Bronchial smooth muscle cell (primary cell): ENCODE measurements at places on chromosomes 1 and 21. TPM values are rescaled to one million over a fixed set of nuclear protein-coding genes. Genes with fewer than 3 reads are reported as not detected.

LORICRIN gene
- not detected in 2 replicates for total RNA-seq

PRAMEF9 gene
- total RNA-seq = not detected in 2 replicates

COL16A1 gene
- total RNA-seq = 85.6 and 115 TPM in 2 replicates

C1orf52 gene
- total RNA-seq = 8.8 and 9.5 TPM in 2 replicates

RNU1-4 gene
- total RNA-seq = 2,114 and 10,807 TPM in 2 replicates

UTS2 gene
- 0.95 TPM in 1 of 2 replicates, not detected in the other for total RNA-seq

IARS2 gene
- total RNA-seq = 55.3 and 103 TPM in 2 replicates

OVAAL gene
- not detected in 2 replicates for total RNA-seq

ZZZ3 gene
- 61.7 and 61.9 TPM in 2 replicates for total RNA-seq

VCAM1 gene
- total RNA-seq = 20.8 and 21.8 TPM in 2 replicates

PKN2 gene
- 13.8 and 18.0 TPM in 2 replicates for total RNA-seq

BGLAP gene
- total RNA-seq = 0.16 and 0.26 TPM in 2 replicates

PIAS3 gene
- 4.9 and 6.5 TPM in 2 replicates for total RNA-seq

BACE2 gene
- 15.4 and 24.3 TPM in 2 replicates for total RNA-seq

LYPLA2 gene
- total RNA-seq = 21.0 and 26.5 TPM in 2 replicates

VWA1 gene
- total RNA-seq = 3.4 and 3.9 TPM in 2 replicates

AADACL4 gene
- total RNA-seq = 0.09 TPM in 1 of 2 replicates, not detected in the other

FAM167B gene
- 0.34 and 0.47 TPM in 2 replicates for total RNA-seq

PGLYRP3 gene
- total RNA-seq = not detected in 2 replicates

GJC2 gene
- total RNA-seq = 4.7 and 10.1 TPM in 2 replicates

ZMYND12 gene
- 1.4 and 2.2 TPM in 2 replicates for total RNA-seq

OR10X1 gene
- not detected in 2 replicates for total RNA-seq

CASZ1 gene
- total RNA-seq = under 0.01 TPM in 1 of 2 replicates, not detected in the other

C8A gene
- total RNA-seq = not detected in 2 replicates

CYP4B1 gene
- total RNA-seq = not detected in 2 replicates

FMO5 gene
- total RNA-seq = 1.9 and 2.9 TPM in 2 replicates

KLHDC9 gene
- 2.0 and 2.3 TPM in 2 replicates for total RNA-seq

FCRL1 gene
- not detected in 2 replicates for total RNA-seq

RGS13 gene
- total RNA-seq = under 0.01 TPM in 1 of 2 replicates, not detected in the other

POGK gene
- total RNA-seq = 13.6 and 14.1 TPM in 2 replicates

NAV1 gene
- 11.2 and 14.3 TPM in 2 replicates for total RNA-seq

SPATA45 gene
- total RNA-seq = not detected in 2 replicates

AMIGO1 gene
- total RNA-seq = 1.3 and 1.9 TPM in 2 replicates

TNFRSF18 gene
- 0.34 and 0.79 TPM in 2 replicates for total RNA-seq

CLEC20A gene
- total RNA-seq = not detected in 2 replicates

GJB4 gene
- total RNA-seq = not detected in 2 replicates

RYR2 gene
- not detected in 2 replicates for total RNA-seq

FAM163A gene
- not detected in 2 replicates for total RNA-seq

CHIT1 gene
- total RNA-seq = not detected in 2 replicates

LCE3D gene
- total RNA-seq = not detected in 2 replicates

ELF3 gene
- total RNA-seq = under 0.01 and 0.17 TPM in 2 replicates

CFHR3 gene
- not detected in 2 replicates for total RNA-seq

PRELP gene
- under 0.01 and 1.1 TPM in 2 replicates for total RNA-seq

RPE65 gene
- total RNA-seq = not detected in 2 replicates

NRIP1 gene
- total RNA-seq = 22.4 and 40.0 TPM in 2 replicates

OR10J1 gene
- total RNA-seq = not detected in 2 replicates

ENAH gene
- total RNA-seq = 97.4 and 127 TPM in 2 replicates

C1orf185 gene
- not detected in 2 replicates for total RNA-seq

TSPAN2 gene
- not detected in 2 replicates for total RNA-seq

NBPF6 gene
- total RNA-seq = not detected in 2 replicates

SRRM1 gene
- total RNA-seq = 16.1 and 24.1 TPM in 2 replicates

TNFAIP8L2 gene
- total RNA-seq = not detected in 2 replicates

KANK4 gene
- under 0.01 TPM in 1 of 2 replicates, not detected in the other for total RNA-seq

TIE1 gene
- 0.34 and 0.79 TPM in 2 replicates for total RNA-seq

KCNJ15 gene
- total RNA-seq = 0.16 and 0.17 TPM in 2 replicates

MMP23B gene
- 4.6 and 4.9 TPM in 2 replicates for total RNA-seq

HUNK gene
- total RNA-seq = under 0.01 TPM in 2 replicates

KLHL17 gene
- total RNA-seq = 4.9 and 6.9 TPM in 2 replicates

MROH7 gene
- 0.16 and 1.6 TPM in 2 replicates for total RNA-seq

TOR1AIP2 gene
- 40.7 and 50.9 TPM in 2 replicates for total RNA-seq
